Dermis blood vessel endothelial cell (primary cell): ENCODE measurements at places on chromosomes 4 and X. TPM values are rescaled to one million over a fixed set of nuclear protein-coding genes. Genes with fewer than 3 reads are reported as not detected.

The AWAT2 gene
- total RNA-seq = 0.51 and 1.2 TPM in 2 replicates

The SSX1 gene
- total RNA-seq = not detected in 2 replicates

The TMPRSS11F gene
- total RNA-seq = not detected in 2 replicates

The MND1 gene
- total RNA-seq = 2.4 and 5.6 TPM in 2 replicates

The GYPE gene
- total RNA-seq = 0.05 and 0.17 TPM in 2 replicates

The PASD1 gene
- not detected in 2 replicates for total RNA-seq

The MAGED4 gene
- 28.2 and 28.9 TPM in 2 replicates for total RNA-seq

The LRAT gene
- not detected in 2 replicates for total RNA-seq

The USP17L25 gene
- not detected in 2 replicates for total RNA-seq

The ATP8A1 gene
- 16.7 and 40.8 TPM in 2 replicates for total RNA-seq

The CABS1 gene
- total RNA-seq = not detected in 2 replicates

The CORIN gene
- total RNA-seq = 0.28 and 0.51 TPM in 2 replicates
